Amniotic epithelial cell (primary cell): ENCODE measurements at places on chromosomes 13 and 19.

DNA sequence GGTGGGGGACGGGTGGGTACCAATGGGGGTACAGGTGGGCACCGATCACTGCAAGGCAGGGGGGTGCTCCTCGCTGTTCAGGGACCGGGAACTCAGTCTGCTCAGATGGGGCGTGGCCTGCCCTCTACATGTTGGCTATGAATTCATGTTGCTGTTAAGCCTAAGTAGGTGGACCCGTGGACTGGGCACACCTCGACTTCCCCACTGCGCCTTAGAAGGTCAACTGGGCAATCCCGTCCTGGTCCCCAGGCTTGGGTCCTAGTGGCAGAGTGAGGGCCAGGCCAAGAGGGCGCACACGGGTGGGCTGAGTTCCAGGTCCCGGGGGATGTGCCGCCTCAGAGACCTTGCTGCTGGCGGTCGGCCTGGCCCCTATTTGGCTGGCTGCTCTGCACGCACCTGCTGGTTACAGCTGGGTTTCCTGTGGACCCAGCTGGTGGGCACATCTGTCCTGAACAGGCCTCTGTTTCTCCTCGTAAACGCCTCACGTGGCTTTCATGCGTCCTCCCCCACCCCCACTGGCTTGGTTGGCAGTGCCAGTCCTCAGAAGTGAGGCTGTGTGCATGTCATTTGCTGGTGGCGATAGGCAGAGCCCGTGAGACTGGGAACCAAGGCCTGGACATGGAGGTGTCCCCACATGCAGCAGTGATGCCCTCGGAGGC, 13.5 kb upstream of the ZNF554 start:
- no peak for DNase-seq

GRCh38 chr13:109355875-109356434, 430.4 kb downstream of the IRS2 start:
- no peak for DNase-seq

- DNase-seq = no peak
Measured at GRCh38 chr19:1715540-1715939, 37.8 kb upstream of the ONECUT3 start.

GRCh38 chr13:98020271-98020670, 66.8 kb downstream of the IPO5 start:
- no peak for DNase-seq

- no peak for DNase-seq
Measured at GRCh38 chr13:30983431-30983830, 51.0 kb downstream of the TEX26 start.
